ENCODE measurements at places on chromosomes 3 and 15.

GRCh38 chr3:69012800-69013252 is 658 bp downstream of the EOGT start:
- no peak for DNase-seq

DNA sequence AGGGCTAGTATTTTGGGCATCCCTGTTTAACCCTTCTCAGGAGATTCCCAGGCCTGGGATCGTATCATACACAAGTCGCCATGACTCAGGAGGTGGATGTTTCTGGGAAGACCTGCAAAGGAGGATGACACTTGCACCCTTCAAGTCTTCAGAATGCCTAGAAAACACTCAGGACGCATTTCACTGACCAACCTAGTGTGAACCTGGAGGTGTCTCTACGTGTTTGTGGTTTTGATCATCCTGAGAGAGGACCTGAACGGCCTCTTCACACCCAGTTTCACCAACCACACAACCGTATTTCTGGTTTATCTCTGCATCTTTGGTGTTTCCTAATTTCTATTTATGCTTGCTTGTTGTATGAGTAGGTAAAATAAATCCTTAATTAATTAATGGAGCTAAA is 2.8 kb upstream of the CLDND1 start:
- no peak for DNase-seq

DNA sequence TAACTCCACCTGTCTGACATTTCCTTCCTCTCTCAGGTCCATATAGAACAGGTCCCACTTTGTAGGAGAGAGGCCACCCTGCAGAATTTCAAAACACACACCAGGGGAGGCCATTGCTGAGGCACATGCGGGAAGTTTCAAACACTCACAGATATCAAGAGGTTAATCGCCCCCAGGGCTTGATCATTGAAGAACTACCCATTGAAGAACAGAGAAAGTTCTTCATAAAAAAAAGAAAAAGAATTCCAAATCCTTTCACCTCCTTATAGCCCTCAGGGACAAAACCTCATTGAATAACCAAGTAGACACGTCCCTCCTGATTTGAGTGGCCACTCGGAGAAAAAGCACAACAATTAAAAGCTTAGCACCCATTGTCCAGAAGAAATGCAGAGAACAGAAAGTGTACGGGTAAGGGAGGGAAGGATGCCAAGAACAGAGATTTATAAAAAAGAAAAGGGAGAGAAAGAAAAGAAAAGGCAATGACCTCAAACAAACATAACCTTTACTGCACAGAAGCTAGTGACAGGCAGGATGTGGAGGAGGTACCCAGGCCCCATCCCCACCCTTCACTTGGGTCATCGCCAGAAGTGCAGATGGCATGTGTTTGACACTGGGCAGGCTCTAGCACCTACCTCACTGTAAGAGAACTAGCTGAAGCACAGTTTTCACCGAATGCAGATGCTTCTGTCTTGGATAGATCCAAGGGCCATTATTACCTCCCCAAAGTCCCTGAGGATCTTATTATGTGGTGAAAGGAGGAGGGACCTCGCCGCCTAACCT is 112.3 kb upstream of the HES1 start:
- DNase-seq = no peak

- no peak for DNase-seq
Measured at GRCh38 chr3:131846296-131846924, 188.4 kb downstream of the CPNE4 start.

DNA sequence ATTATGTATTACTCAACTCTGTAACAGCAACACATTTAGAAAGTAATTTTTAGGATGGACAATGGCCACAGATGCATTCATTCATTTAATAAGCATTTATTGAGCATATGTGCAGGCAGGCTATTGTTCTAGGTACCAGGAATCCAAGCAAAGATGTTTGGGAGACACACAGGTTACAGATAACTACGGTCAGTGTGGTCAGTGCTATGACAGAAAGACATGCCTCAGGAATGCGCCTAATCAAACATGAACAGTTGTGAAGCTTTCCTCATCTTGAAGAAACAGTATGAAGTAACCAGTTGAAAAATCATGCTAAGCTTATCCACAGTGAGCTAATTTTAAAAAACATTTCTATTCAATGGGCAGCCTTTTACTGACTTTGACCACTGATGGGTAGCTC is 155.4 kb upstream of the CCDC54 start:
- DNase-seq = no peak

DNA sequence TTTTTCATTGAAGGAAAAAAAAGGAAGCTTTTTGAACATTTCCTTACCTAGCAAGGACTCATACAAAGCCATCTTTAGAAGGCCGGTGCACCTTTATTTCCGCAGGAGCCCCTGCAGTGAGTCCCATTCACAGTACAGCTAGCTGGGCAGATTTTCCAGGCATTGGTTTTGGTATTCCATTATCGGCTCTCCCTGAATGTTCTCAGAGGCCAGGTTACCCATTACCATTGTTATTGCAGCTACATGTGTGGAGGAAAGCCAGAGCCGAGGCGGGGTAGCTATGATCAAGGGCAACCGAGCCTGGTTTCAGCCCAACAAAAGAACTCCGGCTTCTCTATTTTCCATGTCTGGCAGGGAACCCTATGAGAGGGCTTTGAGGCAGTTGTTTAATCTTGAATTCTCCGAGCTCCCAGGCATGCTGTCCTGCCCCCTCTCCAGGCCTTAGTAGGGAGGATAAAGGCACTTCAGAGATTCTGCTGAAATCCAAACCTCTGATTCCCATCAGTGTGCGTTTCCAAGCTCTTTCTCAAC is 100.3 kb downstream of the LRRK1 start:
- no peak for DNase-seq
